NCI-H2081 (cell line): ENCODE measurements at places on chromosomes 6 and 20.
A peak's percentile ranks its signal among the peaks of the same experiment; 100 is the strongest.

- DNase-seq = no peak
These were observed 50.2 kb downstream of the CEP162 start for GRCh38 chr6:84177241-84177640.

DNA sequence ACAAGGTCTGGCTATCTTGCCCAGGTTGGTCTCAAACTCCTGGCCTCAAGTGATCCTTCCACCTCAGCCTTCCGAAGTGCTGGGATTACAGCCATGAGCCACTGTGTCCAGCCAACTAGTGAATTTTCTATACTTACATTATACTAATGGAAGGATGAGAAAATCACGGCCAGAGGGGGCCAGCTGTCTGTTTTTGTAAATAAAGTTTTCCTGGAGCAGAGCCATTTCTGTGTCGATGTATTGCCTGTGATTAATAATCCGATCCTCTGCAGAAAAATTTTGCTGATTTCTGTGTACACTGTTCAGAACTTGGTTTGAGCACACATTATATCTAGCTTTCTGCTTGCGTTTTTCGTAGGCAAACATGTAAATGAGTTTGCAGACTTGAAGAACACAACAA lies 28.8 kb downstream of the PTPRT start:
- no peak for DNase-seq

GRCh38 chr6:43172104-43173007 lies 1.3 kb downstream of the SRF start:
- peak; percentile 49 for DNase-seq

GRCh38 chr6:85081102-85081501 lies 316.7 kb upstream of the TBX18 start:
- DNase-seq = no peak

DNA sequence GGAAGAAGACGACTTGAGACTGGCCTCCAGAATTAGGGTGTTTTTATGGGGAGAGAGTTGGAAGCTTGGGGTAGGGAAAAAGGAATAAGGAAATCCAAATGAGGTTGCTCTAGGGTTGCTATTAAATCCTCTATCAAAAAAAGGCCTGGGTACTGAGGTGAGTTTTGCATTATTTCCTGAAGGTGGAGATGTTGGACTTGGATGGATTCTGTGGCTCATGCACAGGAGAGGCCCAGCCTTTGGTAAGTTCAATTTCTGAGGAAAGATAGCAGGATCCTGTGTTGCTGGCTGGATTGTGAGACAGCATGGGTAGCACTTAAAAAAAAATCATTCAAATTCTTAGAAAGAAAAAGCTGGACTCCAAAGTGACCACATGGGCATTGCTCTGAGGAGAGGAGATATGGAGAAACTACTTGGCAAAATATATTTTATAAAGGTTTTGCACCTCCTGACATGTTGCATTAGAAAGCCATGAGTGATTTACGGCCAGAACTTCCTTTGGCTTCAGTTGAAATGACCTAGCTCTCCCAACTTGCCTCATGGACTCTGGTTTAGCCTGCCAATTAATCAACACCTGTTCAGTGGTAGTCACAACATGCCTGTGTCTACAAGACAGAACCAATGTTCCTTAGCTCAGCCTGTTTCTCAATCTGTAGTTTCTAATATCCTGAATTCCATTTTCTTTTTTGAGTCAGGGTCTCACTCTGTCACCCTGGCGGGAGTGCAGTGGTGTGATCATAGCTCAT lies 152.1 kb upstream of the RALGAPA2 start:
- DNase-seq = peak; percentile 57

DNA sequence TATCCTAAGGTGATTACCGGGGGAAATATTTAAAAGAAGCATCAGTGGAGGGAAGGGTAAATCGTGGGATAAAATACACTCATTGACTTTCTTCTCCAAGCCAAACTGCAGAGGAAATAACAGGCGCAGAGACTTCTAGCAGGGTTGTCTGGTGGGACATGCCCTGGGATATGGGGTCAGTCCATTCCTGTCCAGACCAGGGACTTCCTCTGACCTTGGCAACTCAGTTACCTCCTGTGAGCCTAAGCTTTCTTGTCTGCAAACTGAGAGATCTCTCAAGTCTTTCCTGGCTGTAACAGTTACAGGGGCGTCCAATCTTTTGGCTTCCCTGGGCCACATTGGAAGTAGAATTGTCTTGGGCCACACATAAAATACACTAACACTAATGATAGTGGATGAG lies 21.7 kb upstream of the PHACTR2 start:
- no peak for DNase-seq

- DNase-seq = no peak
These were observed 354.7 kb upstream of the PLCB4 start for GRCh38 chr20:8714206-8714605.

DNA sequence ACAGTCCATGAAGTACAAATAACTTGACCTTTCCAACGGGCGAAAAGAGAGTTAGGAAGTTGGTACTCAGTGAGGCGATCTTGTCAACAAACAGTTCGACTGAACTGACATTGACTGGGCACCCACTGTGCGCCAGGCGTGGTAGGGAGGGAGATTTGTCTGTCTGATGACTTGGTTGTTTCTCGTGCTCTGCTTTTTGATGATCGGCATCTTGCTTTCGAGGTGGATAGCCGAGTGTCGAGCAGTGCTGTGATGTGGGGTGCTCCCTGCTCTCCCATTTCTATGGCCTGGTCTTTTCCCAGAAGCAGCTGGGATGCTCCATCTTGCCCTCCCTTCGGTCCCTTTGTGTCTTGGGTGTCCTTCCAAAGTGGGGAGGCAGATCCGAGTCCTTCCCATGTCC lies 30.4 kb downstream of the RPP40 start:
- DNase-seq = no peak

- DNase-seq = no peak
These were observed 46.1 kb upstream of the CCN6 start for GRCh38 chr6:112007805-112008204.

- DNase-seq = no peak
These were observed 370.4 kb upstream of the HSF2 start for GRCh38 chr6:122028933-122029522.

DNA sequence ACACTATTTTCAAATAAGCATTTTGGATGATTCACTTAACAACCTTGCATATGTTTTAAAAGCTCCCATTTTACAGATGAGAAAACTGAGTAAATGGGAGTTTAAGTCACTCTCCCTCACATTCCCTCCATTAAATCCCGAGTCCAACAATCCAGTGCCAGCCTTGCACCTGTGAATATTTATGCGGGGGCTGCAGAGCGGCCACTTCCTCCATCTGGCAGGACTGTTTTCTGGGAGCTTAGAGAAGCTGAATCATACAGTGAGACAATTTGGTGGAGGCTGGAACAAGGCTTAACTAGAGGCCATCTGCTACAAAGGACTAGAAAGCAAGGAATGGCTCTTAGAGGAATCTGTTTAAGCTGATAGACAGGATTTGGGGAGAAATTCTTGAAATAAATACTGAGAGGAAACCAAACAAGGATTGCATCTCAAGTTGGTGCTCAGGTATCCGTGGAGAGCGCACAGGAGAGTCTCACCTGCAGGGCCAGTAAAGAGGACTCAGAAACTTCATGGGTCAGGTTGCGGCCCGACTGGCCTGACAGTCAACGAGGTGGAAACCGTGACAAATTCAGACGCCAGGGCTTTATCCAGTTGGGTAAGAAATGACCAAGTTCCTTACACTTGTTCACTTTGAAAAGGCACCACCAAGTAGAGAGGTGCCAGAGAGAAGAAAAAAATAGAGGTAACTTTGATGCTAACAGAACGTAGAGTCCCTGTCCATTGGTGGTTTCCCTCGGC lies 478.5 kb downstream of the QKI start:
- no peak for DNase-seq

GRCh38 chr6:11224252-11224965 lies 8.1 kb downstream of the NEDD9 start:
- no peak for DNase-seq

DNA sequence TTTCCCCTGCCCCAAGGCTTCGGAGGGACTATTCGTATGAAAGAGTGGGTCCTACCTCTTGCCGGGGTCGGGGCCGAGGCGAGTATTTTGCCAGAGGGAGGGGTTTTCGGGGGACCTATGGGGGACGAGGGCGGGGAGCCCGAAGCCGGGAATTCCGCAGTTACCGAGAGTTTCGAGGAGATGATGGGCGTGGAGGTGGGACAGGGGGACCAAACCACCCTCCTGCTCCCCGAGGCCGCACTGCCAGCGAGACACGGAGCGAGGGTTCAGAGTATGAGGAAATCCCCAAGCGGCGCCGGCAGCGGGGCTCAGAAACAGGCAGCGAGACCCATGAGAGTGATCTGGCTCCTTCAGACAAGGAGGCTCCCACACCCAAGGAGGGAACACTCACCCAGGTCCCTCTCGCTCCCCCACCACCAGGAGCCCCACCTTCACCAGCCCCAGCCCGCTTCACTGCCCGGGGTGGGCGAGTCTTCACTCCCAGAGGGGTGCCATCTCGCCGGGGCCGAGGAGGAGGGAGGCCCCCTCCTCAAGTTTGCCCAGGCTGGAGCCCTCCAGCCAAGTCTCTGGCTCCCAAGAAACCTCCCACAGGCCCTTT lies 11.3 kb downstream of the PRRC2A start:
- DNase-seq = no peak

- DNase-seq = peak; percentile 80
These were observed 19.5 kb downstream of the PNPLA1 start for GRCh38 chr6:36289281-36289878.

DNA sequence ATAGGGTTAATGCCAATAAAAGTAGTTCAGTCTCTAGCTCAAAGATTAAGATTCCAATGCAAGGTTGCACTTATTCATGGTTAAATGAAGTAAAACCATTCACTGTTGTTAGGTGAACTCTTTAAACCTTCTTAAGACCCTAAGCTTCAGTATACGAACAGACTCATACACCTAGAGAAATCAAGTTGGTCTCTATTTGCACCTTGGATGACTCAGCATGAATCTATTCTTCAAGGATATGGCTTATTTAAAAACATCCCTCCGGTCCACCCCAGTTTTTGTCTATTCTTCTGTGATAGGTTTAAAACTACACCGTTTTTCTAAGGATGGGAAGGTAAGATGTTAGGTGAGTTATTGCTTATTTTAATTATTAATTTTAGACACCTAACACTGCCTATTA lies 932 bp upstream of the TAAR9 start:
- no peak for DNase-seq

GRCh38 chr6:111765763-111766162 lies 107.5 kb downstream of the FYN start:
- DNase-seq = no peak

- no peak for DNase-seq
These were observed 2.3 kb upstream of the TLDC2 start for GRCh38 chr20:36873498-36874189.
